Stimulated activated CD8-positive, alpha-beta memory T cell treated with anti-CD3 and anti-CD28 coated beads, Interleukin-4, amount 100 ng/mL, for 4 hours (primary cell): ENCODE measurements at places on chromosomes 12 and 14.

GRCh38 chr14:21382886-21383847 lies 652 bp downstream of the SUPT16H start:
- no peak for DNase-seq

GRCh38 chr12:119700078-119700477 lies 32.1 kb downstream of the PRKAB1 start:
- no peak for DNase-seq

DNA sequence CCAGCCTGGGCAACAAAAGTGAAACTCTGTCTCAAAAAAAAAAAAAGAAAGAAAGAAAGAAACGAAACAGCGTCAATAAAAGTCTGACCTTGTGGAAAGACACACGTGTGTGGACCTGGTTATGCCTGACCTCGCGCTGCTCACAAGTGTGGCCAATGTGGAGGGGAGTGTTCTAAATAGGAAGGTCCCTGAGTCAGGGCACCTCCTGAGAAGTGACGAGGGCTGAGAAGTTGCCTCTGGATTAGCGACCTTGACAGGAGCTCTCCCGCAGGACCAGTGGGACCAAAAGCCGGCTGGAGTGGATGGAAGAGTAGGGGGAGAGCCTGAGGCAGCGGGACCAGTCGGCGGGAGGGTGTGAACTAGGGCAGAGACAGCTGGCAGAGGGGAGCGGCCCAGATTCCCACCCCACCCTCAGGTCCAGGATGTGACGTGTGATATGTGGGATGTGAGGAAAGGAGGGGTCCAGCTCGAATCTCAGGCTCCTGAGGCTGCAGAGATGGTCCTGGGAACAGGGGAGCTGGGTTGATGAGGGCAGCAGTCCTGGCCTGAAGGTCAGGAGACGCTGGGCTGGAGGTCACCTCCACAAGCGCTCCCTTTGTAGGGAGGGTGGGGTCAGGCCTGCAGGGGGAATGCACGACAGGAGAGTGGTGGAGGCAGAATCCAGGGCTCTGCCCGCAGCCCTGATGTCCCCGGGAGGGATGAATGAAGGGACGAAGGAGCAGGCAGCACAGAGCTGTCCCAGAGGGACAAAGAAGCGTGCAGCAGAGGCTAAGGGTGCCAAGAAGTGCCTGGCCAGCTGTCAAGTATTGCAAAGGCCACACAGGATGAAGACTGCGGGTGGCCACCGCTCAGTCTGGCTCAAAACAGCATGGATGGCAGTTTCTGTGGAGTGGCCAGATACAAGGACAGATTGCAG lies 24.8 kb upstream of the GPR68 start:
- DNase-seq: no peak

DNA sequence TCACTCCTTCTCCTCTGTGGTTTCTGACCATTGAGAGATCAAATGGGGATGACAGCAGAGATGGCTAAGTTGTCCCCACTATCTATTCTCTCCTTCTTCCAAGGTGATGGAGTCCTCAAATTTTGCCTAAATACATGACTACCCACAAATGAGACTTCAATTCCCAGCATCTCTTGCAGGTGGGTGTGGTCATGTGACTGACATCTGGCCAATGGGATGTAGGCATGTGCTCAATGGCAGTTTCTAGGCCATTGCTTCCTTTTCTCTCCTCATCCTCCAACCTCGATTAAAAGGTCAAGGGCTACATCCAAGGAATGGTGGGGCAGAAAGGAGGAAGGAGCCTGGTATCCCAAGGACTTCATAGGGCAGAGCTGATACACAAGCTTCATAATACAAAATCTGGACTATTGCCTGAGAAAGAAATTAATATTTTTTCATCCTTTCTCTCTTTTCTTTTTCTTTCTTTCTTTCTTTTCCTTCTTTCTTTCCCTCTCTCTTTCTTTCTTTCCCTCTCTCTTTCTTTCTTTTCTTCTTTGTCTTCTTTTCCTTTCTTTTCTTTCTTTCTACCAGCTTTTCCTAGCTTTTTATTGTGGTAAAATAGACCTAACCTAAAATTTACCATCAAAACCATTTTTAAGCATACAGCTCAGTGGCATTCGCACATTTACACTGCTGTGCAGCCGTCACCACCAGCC lies 100.9 kb upstream of the PRB2 start:
- DNase-seq: no peak

GRCh38 chr12:18683327-18684013 lies 54.3 kb downstream of the PLCZ1 start:
- DNase-seq: no peak

GRCh38 chr12:53071591-53072551 lies 7.3 kb downstream of the SPRYD3 start:
- DNase-seq: no peak

GRCh38 chr12:12265571-12266388 lies 1.1 kb downstream of the LRP6 start:
- no peak for DNase-seq

DNA sequence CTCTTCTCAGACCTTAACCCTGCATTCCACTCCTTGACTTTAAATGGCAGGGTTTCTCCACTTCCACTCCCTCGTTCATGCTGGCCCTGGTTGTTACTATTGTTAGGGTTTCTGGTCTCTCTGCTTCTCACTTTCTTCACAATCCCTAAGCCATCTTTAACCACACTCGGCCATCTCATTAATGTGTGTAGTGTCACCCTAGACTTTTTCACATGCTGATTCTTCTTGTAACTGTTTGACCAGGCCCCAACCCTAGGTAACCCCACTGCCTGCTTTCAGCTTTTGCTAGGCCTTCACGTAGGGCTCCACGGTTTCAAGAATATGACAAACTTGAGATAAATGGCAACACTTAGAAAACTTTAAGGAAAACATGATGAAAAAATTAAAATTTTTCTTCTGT lies 195.1 kb downstream of the IPO8 start:
- no peak for DNase-seq

- DNase-seq: no peak
These were observed 105.1 kb downstream of the NDUFA12 start for GRCh38 chr12:94898388-94898787.

GRCh38 chr12:25950329-25951115 lies 8.0 kb upstream of the RASSF8 start:
- no peak for DNase-seq

GRCh38 chr12:42326541-42327226 lies 717 bp downstream of the PPHLN1 start:
- no peak for DNase-seq

GRCh38 chr12:4030929-4031702 lies 157.9 kb upstream of the PARP11 start:
- peak; percentile 38 for DNase-seq

DNA sequence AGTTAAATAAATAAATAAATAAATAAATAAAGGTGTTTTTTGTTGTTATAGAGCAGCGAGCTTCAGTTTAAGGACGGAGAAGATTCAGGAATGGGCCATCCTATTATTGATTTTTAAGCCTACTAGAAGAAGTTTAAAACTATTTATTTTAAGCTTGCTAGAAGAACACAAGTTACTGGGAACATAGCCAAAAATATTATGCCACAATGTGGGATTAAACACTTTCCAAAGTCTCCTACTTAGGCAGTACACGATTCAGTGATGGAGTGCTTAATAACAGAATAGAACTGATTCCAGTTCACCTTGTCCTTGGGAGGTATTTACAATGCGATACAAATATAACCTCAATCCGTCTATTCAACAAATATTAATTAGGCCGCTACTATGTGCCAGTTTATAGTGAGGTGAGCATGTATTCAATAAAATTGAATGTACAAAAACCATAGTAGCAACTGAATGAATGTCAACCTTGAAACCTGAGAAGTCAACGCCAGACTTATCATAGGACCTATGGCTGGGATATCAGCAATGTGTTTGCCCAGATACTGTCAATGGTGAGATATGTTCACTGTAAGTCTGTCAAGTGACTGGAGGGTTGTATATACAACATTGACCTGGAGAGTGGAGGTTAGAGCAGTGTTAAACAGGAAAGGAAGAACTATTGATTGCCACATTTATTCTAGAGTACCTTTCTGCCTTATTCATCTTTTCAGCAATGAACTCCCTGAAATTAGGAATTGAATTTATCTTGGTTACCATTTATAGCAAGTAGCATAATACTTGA lies 486.4 kb downstream of the TMTC2 start:
- no peak for DNase-seq

GRCh38 chr12:41619705-41620104 lies 431.6 kb downstream of the PDZRN4 start:
- DNase-seq: no peak

DNA sequence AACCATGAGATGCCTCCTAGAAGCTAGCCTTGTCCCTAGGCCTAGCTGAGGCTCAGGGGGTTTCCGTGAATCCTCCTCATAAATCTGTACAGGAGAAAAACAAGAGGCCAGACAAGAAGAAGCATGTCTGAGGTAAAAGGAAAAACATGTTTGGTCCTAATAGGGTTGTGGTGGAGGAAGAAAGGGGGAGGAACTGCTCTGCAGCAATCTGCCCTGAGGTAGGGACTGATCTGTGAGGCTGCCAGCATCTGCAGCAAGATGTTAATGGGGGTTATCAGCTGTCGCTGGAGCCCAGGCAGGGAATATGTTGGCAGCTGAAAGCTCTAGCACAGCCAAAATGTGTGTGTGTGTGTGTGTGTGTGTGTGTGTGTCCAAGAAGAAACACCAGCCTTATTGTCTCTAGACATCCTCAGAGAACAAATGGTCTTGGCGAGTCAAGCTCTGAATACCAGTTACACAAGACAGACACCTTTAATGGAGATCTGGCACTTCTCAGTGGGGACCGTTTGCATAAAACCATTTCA lies 218.5 kb downstream of the NUAK1 start:
- DNase-seq: no peak

DNA sequence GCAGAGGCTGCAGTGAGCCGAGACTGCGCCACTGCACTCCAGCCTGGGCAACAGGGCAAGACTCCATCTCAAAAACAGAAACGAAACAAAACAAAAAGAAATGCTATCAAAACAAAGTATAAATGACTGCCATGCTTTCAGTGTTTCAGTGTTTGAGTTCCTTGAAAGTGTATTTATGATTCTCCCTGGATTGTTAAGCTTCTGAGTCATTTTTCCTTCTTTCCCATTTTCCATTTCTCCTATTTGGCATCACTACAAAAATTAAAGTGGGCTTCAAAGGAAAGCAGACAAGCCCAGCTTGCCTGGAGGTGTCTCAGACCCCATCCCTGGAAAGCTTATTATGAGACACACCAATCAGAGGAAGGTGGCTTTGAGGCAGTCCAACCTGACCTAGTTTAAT lies 35.1 kb downstream of the NIN start:
- DNase-seq: no peak

DNA sequence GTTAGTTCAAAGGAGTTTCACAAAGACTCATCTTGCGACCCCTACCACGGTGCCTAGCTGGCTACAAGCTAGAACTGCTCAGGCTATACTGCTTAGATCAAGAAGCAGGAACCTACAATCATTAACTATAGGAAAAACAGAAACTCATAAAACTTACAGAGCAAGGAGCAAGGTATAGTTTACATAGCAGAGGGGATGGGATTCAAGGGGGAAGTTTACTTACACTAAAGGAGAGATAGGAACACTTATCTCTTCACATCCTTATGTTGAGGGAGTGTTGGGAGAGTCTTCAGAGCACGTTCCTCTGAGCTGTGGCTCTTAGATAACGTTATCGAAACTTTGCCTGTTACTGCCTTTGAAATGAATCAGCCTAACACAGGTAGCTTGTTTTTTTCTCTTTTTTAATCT lies 58.1 kb downstream of the FSCB start:
- DNase-seq: no peak

- DNase-seq: no peak
These were observed 213.0 kb downstream of the MON2 start for GRCh38 chr12:62679608-62680007.
